ENCODE measurements at places on chromosomes 3 and 15. TPM values are rescaled to one million over a fixed set of nuclear protein-coding genes. Genes with fewer than 3 reads are reported as not detected.

The ZFAND6 gene
- 145 TPM for polyA plus RNA-seq

The ST3GAL6 gene
- 18.9 TPM for polyA plus RNA-seq

The ETFA gene
- polyA plus RNA-seq = 157 TPM

The KCNMB2 gene
- 15.9 TPM for polyA plus RNA-seq

The TPM1 gene
- polyA plus RNA-seq = 640 TPM

Data from right lung (tissue), 10 donors.